ENCODE measurements at places on chromosomes 5 and 9. TPM values are rescaled to one million over a fixed set of nuclear protein-coding genes. Genes with fewer than 3 reads are reported as not detected.

DNA sequence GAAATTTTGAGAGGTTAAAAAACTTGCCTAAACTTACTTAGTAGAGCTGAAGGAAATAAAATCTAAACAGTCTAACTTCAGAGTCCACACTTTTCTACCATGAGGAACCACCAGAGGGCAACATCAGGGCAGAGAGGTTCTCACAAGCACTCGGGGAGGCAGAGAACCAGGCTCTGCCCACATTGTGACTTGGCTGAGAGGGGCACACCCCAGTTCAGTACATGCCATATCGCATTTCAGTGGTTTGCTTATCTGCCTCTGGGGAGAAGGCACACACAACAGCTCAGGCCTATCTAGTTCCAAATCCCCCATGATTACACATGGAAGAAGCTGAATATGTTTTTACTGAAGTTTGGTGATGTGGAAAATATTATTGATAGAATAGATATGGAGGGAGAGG is 49.2 kb downstream of the EQTN start:
- DNase-seq, result peak; percentile 28

DNA sequence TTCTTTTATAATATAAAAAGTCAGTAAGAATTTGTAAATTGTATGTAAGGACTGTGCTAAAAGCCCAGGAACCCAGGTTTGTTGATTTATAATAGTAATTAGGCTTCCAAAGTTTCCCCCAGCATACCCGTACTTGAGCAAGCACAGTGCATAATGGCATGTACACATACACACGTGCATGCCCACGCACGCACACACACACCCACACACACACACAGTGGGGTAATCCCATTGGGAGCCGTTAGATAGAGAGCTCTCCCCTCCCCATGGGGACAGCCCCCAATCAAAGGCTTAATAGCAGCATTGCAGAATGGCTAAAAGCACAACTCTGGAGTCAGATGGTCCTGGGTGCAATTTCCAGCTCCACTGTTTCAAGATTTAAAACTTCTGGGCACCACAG is 319.7 kb upstream of the RFX3 start:
- DNase-seq, result no peak

DNA sequence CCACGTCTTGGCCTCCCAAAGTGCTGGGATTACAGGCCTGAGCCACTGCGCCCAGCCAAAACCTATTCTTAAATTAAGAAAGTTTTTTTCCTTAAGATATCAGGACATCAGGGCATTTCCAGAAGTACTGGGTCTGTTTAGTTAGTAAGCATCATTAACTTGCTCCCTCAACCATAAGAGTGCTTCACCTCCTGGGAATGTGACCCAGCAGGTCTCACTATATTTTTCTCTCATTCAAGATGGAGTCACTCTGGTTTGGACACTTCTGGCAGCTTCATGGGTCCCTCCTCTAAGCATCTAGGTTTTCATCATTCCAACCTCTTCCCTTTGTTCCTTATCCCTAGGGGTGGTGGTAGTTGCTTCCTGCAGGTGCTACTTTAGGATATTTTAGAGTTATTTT is 10.3 kb upstream of the BRD3OS start:
- no peak for DNase-seq

- no peak for DNase-seq
These were observed 14.8 kb downstream of the RBM27 start for GRCh38 chr5:146218168-146218567.

DNA sequence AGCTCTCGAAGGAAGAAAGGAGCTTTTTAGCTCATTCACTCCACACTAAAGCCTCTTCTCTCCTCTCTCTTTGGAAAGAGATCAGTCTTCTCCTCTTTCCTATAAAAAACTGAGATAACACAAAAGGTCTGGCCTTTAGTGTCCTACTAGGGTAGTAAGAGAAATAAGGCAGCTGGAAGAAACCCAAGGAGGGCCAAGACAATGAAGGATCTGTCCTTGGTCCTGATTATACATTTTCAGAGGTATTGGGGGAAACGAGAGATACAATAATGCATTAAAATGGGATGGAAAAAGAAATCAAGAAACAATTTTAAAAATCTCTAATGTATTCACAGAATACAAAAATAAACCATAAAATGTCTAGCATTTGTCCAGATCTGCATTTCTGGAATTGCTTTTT is 184.0 kb downstream of the SLF1 start:
- no peak for DNase-seq

DNA sequence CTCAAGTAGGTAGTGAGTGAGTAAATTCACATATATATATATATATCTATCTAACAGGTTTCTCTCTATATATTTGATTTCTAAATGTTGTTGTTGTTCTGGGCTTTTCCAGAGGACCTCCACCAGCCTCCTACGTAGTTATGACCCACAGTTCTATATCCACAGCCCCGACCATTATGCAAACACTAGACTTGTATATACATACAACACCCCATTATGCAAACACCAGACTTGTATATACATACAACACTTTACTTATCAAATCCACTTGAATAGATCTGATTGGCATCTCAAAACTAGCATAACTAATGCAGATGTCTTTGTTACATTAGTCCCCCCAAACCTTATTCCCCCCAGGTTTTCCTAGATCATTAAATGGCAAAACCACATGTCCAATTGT is 108.7 kb downstream of the JAKMIP2 start:
- no peak for DNase-seq

DNA sequence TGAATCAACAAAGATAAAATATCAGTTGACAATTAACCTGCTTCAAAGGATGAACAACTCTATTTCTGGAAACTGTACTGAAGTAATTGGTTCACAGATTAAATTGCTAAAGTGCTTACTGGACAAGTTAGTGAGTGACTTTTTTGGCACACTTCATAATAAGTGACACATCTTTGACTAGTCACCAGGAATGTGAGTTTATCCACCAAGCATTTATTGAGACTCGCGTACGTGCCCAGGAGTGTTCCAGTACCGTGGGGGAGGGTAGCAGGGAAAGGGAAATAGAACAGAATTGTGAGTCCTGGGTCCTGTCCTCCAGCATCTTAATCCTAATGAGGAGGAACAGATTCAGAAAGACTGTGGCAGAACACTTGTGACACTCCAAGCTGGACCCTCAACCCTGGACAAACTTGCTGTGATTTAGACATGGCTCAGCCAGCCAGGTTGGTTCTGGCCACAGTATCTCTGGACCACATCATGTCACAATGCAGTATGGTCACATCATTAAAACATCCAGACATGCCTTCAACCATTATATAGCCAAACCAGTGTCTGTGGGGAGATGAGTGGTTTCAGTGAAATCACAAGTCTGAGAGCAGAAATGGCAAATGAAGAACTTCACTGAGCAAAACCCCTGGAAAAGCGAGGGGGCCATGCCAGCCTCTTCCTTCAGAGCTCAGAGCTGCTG is 623.1 kb downstream of the BNC2 start:
- no peak for DNase-seq

DNA sequence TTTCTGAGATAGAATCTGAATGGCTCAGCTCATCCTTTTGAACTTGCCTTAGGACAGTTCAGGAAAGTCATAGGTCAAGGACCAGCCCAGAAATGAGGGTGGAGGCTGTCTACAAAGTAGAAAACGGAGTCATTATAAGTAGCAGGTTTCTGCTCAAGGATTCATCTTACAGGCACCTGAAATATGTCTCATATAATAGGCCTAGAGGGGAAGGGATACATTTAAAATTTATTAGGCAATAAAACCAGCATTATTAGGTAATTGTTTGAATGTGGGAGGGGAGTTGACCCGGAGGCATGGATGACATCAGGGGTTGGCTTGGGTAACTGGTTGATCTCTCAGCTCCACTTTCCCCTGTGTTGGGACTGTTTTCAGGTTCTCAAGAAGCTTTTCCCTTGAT is 11.9 kb upstream of the GALNT10 start:
- DNase-seq, result no peak

- no peak for DNase-seq
These were observed 947.2 kb upstream of the ARRDC3 start for GRCh38 chr5:92330365-92330764.

DNA sequence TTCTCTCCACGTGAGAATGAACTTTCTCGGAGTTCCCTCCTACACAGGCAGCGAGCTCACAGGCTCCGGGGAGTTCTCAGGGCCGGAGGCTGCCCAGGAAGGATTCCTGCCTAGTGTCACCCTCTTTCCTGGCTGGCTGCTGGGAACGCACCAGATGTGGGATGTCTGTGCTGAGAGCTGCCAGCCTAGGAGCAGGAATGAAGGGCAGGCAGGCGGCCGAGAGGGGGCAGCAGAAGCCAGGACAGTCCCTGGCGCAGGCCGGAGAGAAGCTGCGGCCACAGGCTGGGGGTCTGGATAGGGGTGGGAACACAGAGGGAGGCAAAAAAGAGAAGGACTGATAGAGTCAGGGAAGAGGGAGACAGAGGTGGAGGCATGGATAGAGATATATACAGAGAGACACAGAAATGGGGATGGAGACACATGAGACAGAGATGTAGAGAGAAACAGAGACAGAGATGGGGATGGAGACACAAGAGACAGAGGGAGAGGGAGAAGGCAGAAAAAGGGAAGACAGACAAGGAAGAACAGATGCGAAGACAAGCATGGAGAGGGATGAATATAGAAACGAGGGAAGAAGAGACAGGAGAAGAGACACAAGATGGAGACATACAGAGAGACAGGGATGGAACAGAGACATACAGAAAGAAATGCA is 25.3 kb upstream of the ENHO start:
- DNase-seq, result peak; percentile 83

GRCh38 chr5:119255571-119256356 is 100.1 kb upstream of the TNFAIP8 start:
- no peak for DNase-seq

DNA sequence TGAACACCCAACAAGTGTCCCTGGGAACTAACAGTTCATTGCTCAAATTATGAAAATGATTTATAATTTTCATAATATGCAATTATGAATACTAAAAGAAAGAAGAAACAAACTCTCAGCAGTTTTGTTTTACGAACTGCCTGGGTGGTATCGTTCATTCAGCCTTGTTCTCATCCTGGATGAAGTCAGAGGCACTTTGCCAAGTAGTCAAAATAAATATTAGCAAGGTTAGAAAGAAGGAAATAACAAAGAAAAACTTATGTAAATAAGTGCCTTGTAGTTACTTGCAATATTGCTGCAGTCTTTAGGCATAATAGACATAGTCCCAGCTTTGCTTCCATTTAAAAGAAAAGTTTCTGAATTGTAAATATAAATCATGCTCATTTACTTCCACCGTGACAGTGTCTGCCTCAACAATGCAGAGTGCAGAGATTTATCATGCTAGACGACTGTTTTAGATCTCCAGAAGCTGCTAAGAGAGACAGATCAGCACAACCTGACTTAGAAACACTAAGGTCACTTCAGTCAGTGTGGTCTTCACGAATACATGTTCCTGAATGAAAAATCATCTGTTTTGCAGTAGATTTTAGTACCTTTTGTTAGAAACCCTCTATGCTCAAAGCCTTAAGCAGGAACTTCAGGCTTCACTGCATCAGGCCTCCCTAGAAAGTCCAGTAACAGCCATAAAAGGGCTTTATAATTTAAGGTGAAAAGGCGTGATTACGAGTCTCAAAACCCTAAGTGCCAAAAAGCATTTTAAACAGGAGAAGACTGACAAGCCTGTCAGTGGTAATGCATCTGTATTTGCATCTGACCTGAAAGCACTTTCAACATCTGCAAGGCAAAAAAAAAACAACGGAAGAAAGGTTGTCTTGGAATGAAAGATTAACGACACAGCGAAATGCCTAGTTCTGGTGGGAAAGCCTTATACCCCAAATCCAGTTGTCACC is 92.1 kb downstream of the TMEM167A start:
- no peak for DNase-seq

GRCh38 chr9:121744002-121744686 is 92.7 kb downstream of the DAB2IP start:
- DNase-seq, result no peak

GRCh38 chr9:134229466-134230091 is 65.2 kb upstream of the RNU6ATAC start:
- DNase-seq, result no peak

DNA sequence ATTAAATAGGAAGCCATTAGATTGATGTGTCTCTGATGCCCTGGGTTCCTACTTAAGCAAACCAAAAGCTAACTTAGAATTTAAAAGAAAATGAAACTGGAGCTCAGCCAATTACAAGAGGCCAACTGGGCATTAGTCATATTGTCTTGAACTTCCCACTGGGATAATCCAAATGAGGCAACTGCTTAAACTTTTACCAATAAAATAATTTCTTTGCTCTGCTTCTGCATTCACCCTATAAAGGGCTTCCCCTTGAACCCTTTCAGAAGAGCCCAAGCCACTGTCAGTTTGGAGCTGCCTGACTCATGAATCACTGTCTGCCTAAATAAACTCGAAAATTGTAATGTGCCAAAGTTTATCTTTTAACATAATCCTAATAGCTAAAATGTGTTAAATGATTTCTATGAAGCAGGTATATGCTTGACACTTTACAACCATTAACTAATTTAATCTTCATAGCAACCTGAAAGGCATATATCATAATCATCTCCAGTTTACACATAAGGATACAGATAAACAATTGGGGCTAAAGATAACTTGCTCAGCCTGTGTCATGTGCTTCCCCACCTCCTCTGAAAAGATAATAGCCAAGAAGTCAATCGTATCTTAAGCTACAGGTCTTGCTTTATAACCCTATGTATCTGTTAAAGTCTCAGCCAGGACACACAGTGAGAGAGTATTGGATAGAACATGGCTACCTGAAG is 11.5 kb downstream of the GPR150 start:
- no peak for DNase-seq

DNA sequence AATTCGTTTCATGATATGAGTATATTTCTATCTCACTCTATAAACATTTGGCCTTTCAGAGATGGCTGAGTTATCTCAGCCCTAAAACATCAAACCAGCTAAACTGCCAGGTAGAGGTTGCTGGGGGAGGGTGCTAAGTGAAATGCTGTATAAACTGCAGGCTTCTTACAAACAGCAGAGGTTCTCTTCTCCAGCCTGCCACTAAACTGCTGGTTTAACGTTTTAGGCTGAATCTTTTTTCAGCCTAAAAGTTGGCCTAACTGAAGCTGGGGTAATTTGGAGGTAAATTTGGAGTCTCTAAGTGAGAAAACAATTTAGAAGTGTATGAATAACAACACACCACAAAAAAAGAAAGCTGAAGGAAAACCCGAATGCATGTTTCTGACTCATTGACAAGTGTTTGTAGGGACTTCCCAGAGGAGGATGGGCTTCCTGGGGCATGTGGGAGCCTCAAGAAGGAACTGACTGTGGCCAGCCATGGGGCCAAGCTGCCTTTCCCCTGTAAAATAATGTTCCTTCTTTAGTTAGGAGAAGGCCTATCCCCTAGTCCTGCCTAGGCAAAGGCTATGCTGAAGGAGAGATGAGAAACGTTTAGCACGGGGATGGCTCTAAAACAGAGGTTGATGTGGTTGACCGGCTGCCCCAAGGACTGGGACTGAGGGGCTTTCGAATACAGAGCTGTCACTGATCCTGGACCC is 44.3 kb downstream of the SLC28A3 start:
- DNase-seq, result no peak

DNA sequence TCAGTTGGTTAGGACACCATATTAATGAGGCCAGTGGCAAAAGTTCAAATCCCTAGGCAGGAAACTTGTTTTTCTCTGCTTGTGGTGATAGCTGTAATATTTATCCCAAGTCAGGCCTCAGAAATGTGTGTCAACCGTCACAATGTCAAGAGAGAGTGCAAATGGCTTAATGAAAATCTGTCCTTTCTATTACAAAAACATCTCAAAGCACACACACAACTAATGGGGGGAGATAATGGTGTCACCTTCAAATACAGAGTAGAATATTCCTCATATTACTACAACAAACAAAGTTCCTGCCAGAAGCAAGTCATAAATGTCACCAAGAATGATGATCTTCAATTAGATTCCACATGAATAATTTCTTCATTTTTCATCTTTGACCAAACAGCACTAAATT is 127.2 kb upstream of the MARCHF11 start:
- DNase-seq, result no peak

The CKMT2 gene
- total RNA-seq, result not detected

The ARID3C gene
- total RNA-seq, result not detected

The GDA gene
- total RNA-seq, result 12.3 TPM

The IRGM gene
- not detected for total RNA-seq

The SKP2 gene
- total RNA-seq, result 147 TPM

Measured in neural crest cell (in vitro differentiated cells).